Activated naive CD4-positive, alpha-beta T cell (primary cell): ENCODE measurements at places on chromosomes 4 and X.

GRCh38 chr4:169238445-169238844 is 32.3 kb downstream of the SH3RF1 start:
- DNase-seq: no peak

DNA sequence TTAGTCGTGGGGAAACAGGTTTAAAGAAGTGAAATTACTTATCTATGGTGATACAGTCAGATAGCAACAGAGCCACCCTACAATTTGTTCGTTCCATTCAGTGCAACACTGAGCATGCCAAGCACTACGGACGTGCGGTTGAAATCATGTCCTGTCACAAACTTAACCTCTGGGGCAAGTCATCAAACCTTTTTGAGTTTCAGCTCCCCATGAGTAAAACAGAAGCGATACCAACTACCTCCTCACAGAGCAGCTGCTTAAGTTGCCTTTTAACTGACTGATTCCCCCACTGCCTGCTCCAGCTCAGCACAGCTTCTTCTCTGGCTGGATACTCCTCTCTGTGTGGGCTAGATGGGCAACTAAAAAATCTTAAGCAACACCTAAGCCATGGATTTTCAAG is 36.0 kb downstream of the LHFPL1 start:
- DNase-seq: no peak

GRCh38 chr4:131388277-131388676 is 1760.8 kb upstream of the PCDH10 start:
- no peak for DNase-seq

- no peak for DNase-seq
Measured at GRCh38 chr4:159593681-159594080, 490.8 kb downstream of the RAPGEF2 start.

DNA sequence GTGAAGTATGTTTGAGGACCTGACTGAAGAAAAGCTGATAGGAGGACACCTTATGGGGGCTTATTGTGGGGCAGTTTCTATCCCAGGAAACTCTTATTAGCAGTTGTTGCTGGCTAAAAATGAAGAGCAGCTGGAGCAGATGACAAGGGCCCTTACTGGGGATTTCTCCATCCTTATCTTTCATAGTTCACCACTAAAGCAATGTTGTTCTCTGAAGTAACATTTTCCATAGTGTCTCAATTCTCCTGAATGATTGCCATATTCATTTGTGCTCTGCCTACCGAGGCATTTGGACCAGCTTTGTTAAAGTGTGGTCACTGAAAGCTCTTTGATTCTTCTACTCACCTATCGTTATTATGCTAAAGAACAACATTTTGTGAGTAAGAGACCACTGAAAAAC is 7.7 kb downstream of the ENOX2 start:
- no peak for DNase-seq
